ENCODE measurements at places on chromosomes 3 and 15.
A peak's percentile ranks its signal among the peaks of the same experiment; 100 is the strongest.

GRCh38 chr3:356952-357351 is 160.4 kb downstream of the CHL1 start:
- no peak for DNase-seq

GRCh38 chr15:88904624-88905327 is 8.4 kb downstream of the MFGE8 start:
- DNase-seq: peak; percentile 79

- DNase-seq: no peak
Measured at GRCh38 chr3:65181391-65181871, 493.6 kb upstream of the ADAMTS9 start.

DNA sequence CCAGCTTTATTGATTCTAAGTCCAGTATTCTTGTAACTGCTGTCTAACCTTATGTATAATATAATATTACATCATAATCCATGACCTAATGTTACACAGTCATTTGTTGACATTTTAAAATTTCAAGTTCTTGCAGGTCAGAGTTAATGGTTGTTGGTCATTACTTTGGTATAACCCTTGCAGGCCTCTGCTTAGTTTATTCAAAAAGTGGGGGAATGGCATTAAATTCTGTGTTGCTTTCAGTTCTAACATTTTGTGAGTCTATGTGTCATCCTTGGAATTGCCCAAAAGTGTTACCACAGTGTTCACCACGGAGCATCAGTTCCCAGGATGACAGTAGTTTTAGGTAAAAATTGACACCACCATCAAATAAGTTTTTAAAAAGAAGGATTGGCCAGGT is 174.8 kb upstream of the BCL6 start:
- DNase-seq: no peak

- DNase-seq: peak; percentile 31
Measured at GRCh38 chr15:71743861-71744382, 66.4 kb upstream of the NR2E3 start.

- DNase-seq: no peak
Measured at GRCh38 chr3:23810343-23811184, 4.8 kb downstream of the UBE2E1 start.

DNA sequence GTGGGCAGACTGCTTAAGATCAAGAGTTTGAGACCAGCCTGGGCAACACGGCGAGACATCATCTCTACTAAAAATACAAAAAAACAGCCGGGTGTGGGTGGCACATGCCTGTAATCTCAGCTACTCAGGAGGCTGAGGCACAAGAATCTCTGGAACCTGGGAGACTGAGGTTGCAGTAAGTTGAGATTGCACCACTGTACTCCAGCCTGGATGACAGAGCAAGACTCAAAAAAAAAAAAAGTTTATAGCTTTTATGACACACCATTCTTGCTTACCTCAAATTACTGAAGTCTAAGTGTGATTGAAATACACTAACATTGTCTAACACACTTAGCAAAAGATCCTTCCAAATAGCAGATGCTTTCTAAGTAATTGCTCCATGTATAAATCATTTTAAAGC is 207.6 kb downstream of the STAG1 start:
- DNase-seq: no peak

DNA sequence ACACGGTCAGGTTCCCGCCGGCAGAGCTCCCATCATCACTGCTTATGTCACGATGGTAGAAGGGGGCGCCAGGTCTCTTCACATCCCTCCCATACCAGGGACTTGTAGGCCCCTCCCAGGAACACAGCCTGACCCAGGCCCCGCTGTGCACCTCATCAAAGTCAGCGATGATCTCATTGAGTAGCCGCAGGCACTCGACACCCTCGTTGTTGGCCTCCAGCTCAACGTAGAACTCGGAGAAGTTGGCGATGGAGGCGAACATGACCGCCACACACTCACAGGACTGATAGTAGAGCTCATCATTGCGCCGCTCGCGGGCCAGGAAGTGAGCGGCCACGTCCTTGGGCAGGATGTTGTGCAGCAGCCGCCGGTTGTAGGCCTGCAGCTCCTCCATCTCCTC is 89.2 kb downstream of the SEC22A start:
- no peak for DNase-seq

DNA sequence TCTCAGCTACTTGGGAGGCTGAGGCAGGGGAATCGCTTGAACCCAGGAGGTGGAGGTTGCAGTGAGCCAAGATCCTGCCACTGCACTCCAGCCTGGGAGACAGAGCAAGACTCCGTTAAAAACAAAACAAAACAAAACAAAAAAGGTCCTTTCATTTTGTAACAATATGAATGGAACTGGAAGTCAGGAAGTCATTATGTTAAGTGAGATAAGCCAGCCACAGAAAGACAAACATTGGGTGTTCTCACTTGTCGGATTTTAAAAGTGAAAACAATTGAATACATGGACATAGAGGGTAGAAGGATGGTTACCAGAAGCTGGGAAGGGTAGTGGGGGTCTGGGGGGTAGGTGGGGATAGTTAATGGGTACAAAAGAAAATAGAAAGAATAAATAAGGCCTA is 12.5 kb upstream of the B3GALNT1 start:
- no peak for DNase-seq

DNA sequence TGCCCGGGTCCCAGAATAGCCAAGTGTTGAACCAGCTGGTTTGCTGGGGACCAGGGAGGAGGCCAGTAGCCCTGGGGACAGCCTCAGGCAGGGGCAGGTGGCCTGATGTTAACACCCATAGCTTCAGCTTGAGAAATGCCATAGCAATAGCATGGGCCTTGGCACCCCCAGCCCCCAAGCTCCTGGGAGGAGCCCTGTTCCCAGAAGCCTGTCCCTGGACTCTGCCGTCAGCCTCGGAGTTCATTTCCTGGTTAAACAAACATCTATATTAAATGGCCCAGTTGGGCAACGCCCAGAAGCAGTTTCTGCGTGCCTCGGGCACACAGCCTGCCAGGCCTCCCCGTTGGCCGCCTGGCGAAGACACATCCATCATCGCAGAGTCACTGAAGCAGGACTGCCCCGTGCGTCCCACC is 58.2 kb downstream of the FGD5 start:
- no peak for DNase-seq

GRCh38 chr3:66425032-66425431 is 75.8 kb downstream of the LRIG1 start:
- no peak for DNase-seq

- DNase-seq: no peak
Measured at GRCh38 chr15:83794209-83794608, 140.3 kb downstream of the ADAMTSL3 start.

DNA sequence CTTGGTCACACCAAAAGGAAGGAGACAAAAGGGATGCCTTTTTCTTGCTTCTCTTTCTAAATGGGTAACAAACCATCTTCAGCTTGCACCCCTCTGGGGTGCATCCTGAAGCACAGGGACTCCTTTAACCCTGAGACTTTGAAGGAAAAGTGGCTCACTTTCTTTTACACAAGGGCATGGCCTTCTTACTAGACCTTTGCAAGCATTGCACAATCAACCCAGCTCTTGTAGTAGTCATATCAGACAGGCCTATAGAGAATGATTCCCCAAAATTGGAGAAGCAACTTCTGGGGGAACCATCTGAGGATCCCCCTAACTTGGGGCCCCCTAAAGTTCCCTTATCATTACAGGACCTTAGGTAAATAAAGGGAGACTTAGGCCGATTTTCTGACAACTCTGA is 56.1 kb upstream of the GK5 start:
- DNase-seq: no peak

GRCh38 chr15:82043796-82044372 is 1.9 kb downstream of the MEX3B start:
- DNase-seq: no peak

DNA sequence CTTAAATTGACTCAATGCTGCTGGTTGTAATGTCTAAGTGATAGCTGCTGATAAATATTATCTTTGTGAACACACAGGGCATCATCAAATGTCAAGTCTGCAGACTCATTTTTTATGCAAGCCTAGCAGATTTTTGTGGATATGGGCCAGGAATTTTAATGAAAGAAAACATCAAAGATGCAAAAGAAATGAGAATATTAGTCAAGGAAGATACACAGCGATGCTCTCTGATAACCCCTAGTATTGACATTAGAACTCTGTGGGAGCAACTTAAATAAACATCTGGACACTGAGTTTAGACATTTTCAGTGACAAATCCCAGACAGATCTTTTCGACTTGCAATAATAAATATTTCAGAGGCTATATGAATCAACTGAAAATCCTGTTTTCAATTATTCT is 28.3 kb downstream of the POLR2M start:
- DNase-seq: no peak

DNA sequence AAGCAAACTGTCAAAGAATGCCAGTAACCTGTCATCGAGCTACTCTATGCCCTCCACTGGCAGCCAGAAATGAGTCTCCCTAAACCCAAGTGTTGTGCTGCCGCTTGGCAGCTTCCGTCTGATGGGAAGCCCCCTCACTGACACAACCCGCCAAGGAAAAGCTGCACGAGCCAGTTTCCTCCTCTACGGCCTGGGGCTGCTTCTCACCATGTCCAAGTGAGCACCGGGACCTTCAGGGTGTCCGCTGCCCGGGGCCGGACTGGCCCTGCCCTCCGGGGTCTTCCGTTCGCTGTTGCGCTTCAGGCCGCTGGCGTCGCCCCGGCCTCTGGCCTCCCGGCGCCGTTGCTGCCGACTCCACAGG is 490 bp downstream of the TOMM70 start:
- DNase-seq: peak; percentile 2

DNA sequence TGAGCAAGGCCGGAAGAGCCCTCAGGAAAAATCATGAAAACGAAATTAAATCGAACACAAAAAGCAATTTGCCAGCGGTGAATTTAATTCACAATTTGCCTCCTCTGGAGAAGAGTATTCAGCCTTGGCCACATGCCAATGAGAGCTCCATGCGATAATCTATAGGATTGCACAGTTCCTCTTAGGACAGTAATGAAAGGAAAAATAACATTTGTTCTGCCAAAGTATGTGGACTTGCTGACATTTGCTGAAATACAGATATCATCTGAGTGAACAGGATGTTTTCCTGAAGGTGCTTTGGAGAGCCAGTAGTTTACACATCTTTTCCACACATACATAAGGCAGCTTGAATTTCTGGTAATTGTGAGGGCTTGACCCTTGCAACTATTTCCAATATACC is 188.6 kb upstream of the PDZRN3 start:
- no peak for DNase-seq

DNA sequence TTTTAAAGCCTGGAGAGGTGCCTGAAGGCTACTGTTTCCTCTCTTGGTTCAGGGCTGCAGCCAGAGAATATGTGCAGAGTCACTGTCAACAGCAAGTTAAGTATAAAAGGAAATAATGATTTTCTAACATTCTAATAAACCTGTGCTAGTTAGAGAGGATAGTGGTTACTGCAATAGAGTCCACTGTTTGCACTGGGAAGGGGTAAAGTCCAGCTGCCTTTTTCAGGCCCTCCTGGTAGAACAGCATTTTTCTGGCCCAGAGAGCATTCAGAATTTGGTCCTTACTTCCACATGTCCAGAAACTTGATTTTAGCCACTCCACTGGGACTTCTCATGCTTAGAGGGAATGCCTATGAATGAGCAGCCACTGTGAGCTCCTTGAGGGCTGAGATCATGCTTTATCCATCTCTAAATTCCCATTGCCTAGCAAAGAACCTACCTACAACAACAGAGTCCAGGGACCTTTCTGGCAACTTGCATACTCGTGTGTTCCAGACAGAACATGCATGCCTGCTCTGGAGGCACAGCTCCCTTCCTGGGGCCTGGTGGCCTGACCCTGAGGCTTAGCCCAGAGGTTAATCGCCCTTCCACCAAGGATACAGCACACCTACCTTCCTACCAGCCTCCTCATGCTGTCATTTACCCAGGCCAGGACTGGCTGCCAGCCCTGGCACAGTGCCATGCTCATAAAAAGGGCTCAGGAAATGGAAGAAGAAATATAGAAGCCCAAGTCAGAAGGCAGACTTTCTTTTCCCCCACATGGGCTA is 50.3 kb upstream of the ATP13A3 start:
- no peak for DNase-seq

- DNase-seq: no peak
Measured at GRCh38 chr3:184582646-184583577, 21.3 kb downstream of the EPHB3 start.

DNA sequence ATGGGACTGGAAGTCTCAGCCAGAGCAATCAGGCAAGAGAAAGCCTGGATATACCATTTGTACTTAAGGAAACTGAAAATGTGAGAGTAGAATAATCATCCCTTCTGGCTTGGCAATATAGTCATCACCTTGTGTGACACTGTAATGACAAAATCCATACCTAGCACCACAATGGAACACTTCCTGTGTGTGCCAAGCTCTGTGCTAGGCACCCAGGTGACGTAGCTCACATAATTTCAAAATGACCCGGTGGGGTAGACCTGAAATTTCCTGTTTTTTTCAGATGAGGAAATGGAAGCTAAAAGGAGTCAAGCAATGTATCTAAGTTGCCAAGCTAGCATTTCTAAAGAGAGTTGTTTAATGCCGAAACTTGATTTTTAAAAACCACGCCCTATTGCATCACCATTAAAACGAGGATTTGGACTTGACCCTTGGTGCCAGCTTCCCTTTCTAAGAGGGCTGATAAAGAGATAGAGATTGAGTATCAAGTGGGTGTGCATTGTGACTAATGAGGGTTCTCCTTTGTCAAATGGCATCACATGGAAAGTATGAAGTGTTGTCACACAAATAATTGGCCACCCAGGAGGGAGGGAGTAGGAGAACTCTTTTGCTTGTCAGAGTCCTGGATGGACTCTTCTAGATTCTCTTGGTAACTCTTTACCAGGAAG is 141.3 kb upstream of the PDZRN3 start:
- DNase-seq: no peak

- DNase-seq: no peak
Measured at GRCh38 chr3:191372122-191372521, 41.8 kb upstream of the UTS2B start.

GRCh38 chr3:108389372-108389771 is 93.0 kb downstream of the HHLA2 start:
- no peak for DNase-seq

DNA sequence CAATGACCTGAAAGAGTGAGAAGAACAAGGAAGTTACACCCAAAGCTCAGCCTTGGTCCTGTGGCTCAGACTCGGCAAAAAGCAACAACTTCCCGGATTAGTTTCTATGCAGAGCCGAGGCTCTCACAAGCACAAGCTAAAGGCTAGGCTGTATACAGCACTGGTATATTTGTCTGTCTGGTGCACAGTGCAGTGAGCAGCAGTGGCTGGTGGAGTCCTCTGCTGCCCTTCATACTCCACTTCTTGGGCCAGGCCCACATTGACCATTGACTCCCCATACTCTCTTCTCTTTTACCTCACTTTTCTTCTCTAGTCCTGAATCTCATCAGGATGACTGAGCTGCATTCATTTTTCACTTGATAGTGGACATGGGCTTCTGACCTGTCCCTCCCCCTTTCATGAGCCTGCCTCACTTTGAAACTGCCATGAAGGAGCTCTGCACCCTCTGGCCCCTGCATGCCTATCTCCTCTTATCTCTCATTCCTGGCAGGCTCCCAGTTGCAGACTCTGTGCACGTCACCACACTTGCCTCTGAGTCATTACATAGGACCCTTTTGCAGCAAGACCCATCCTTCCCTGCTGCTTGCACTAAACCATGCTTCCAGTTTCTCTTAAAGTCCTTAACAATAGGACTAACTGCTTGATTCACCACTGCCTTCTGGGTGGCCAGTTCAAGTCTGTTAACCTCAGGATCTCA is 379.3 kb downstream of the NTRK3 start:
- no peak for DNase-seq
